Fibroblast of skin of left quadriceps (primary cell): ENCODE measurements at places on chromosomes 6 and 20.
A peak's percentile ranks its signal among the peaks of the same experiment; 100 is the strongest.

- DNase-seq = no peak
These were observed 745.1 kb upstream of the MARCKS start for GRCh38 chr6:113112086-113112485.

GRCh38 chr6:11366183-11366933 lies 133.9 kb upstream of the NEDD9 start:
- DNase-seq = no peak

DNA sequence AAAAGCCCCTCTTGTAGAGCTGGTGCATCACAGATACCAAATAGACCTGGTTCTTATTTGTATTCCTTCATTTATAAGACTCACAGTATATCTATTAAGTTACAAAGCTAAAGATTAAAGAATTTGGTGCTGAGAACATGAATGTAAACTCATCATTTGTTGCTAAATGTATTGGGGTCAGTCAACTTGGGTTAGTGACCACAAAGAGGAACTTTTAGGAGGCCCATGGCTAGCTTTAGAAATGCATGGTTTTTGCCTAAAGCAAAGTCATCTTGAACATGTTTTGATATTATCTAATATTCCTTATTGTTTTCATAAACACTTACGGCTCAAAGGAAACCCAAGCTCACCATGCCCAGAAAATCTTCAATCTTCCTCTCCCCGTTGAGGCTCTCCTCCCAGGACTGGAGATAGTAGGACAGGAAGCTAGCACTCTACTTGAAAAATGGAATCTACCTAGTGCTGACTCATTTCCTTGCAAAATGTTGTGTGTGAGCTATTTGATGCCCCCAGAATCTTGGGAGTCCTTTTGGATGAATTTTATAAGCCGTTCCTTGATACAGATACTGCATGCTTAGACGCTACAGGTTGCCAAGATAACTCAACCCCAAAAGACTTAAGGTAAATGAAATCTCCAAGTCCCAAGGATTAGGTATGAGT lies 121.4 kb downstream of the BMP2 start:
- DNase-seq = no peak

DNA sequence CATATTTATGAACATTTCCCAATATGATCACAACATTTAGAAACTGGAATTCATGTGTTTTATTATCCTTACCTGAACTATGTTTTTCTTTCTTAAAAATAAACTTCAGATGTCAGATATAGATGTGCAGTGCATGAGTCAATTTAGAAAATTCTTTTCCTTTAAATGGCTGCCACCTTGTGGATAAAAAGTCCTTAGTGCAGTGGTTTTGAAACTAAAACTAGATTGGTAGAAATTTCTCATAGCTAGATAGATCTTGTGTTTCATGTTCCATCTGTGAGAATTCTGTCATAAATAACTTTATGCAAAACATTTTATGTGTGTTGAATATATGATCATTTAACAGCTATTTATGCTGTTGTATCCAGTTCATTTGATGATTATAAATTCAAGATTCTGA lies 134.9 kb downstream of the KLHL32 start:
- peak; percentile 5 for DNase-seq

DNA sequence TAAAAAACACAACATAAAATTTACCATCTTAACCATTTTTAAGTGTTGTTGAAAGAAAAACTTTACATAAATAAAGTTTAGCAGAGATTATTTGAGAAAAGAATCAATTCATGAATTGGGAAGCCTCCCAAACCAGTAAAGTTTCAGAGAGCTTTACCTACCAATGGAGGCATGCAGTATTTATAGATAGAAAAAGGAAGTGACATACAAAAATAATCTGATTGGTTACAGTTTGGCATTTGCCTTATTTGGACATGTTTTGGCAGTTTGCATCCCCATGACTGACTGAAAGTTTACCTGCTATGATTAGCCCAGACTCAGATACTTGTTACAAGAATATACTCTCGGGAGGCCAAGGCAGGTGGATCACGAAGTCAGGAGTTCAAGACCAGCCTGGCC lies 3.7 kb upstream of the CMTR1 start:
- DNase-seq = no peak

DNA sequence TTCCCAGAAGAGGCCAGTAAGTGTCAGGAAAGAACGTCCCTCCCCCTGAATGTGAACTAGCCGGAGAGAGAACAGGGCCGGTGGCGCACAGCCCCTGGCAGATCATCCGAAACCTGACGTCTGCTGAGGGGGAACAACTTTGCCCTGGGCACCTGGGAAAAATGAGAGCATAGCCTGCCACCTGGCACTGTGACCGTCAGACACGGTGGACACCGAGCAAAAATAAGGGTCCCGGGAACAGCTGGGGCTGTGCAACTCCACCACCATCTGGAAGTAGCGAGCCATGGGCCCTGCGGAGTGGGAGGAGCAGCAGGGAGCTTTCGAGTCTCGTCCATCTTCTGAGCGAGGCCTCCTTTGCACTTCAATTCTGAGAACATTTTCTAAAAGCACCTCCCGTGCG lies 110.8 kb downstream of the EDN3 start:
- DNase-seq = no peak

DNA sequence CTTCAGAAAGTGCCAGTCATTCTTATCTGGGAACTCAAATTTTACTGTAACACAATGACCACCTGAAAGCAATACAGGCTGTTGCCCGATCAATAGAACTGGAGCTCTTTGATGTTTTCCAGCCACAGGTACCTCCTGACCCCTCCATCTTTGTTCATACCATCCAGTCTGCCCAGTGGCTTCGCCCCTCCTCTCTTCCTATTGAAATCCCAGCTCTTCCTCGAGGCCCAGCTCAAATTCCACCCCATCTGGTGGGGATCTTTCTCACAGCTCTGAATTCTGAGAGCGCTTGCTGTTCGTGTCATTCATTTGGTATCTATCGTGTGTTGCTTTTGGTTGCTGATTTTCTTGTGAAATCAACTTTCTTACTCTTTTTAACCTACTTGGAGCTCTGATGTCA lies 87.9 kb upstream of the CNKSR3 start:
- no peak for DNase-seq

GRCh38 chr6:164208371-164208770 lies 793.9 kb downstream of the QKI start:
- DNase-seq = no peak

DNA sequence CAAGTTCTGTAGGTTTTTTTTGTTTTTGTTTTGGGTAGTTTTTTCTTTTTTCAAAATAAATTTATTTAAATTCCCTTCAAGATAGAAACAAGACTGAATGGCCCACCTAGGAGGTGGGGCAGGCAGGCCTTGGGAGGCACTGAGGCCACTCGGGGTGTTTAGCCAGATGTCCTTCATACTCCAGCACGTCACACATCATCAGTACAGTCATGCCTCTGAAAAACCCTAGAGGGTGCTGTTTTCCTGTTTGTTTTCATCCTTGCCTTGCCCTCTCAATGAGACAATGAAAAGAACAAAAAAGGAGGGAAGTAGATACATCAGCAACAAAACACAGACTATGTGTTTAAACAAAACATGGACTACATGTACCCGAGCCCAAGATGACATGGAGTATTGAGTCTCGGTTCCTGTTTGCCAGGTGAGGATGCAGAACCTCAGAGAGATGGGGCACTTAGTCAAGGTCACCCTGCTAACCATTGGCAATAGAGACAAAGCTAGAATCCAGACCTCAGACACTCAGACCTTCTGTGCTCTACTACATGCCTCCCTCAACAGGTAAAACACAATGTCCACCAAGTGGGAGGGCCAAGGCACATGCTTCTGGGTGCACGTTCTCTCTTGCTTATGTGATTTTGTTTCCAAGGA lies 26.8 kb upstream of the CLIC5 start:
- DNase-seq = no peak

DNA sequence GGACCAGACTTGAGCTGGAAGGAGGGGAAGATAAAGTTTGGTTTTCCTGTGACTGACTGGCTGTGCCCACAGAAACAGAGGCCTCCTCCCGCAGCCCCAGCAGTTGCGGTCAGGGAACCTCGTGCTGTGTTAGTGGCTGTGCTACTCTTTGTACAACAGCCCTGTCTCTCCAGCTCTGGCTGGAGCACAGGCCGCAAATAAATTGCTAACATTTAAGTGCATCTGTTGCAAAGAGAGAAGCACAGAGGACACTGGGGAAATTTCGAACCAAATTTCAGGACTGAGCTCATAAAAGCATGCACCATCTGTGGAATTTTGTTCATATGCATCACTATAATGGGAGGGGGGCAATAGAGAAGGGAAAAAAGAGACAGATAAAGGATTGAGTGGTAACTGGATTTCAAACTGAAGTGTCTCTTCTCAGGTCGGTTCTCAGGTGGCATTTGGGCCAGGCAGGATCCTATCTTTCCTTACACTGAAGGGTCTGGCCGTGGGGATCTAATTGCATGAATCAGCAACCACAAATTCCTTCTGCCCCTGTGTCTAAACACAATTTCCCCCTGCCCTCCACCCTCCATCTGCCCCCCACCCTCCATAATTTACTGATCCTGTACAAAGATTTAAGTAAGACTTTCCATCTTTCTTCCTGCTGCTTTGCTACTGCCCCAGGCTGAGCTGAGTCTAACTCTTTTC lies 88.9 kb upstream of the ATXN1 start:
- DNase-seq = no peak

DNA sequence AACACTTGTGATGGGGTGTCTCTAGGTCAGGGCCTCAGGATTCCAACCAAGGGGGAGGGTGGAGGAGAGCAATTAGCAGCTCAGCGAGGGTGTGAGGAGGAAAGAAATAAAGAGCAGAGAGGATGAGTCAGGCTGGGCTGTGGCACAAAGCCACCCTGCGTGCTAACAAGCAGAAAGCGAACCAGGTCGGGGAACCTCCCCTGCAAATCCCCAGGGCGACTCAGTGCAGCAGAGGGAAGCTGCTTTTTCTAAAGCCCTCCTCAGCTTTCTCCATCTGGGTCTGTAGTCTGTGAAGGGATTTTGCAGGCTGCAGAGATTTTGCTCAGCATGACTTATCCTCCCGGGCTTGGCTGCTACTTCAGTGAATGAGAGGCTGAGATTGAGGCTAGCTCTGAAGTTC lies 6.6 kb upstream of the SPO11 start:
- peak; percentile 10 for DNase-seq

GRCh38 chr20:31681128-31681727 lies 41.4 kb downstream of the BCL2L1 start:
- DNase-seq = no peak

DNA sequence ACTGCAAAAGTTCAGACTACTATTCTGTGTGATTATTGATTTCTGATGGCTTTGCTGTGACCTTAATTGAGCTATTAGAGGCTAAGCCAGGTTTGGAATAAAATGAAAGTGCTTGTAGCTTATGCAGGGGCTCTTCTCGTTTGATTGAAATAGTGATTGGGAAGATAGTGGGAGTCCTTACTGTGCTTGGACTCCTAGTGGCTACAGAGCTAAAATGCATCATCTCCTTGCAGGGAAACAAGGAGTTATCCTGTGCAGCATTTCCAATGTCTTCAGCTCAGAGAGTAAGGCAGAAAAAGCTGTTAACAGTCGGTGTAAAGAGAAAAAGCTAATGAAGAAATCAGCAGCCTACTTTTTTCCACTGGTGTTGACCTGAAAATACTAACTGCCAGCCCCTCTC lies 173.5 kb downstream of the SLC35F1 start:
- DNase-seq = no peak

DNA sequence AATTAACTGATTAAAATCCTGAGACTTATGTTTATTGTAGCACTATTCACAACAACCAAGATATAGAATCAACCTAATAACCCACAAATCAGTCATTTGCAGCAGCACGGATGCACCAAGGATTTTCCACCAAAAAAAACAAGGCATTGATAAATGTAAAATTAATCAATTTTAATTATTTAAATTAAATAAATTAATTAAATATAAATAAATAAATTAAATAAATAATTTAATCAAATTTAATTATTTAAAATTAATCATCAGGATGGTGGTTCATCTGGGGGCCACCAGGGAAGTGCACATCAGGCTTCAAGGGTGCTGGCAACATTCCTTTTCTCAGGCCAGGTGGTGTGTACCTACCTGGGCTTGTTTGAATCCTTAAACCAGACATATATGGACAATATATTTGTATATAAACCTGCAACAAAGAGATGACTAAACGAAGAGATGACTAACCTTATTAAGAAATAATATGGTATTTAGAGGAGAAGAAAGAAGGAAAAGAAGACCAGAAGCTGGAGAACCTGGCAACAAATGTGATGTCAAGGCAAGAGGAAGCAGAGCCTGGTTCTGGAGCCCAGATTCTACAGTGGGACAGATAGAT lies 89.2 kb downstream of the CD164 start:
- no peak for DNase-seq

GRCh38 chr6:10453596-10453995 lies 38.7 kb upstream of the TFAP2A start:
- no peak for DNase-seq

DNA sequence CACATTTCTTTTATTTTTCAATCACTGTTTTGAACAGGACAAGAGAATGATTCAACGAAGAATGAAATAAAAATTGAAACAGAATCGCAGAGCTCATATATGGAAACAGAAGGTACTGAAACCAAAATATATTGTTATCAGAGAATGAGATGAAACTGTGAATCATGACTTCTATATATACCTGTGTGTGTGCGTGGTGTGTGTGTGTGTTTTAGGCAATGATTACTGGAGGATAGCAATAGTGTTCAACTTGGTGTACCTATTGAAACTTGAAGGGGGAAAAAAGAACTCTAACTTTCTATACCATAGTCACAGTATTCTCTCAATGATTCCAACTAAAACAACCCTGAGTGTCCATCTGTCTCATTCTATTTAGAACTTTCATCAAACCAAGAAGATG lies 586.6 kb downstream of the KIF16B start:
- DNase-seq = no peak

DNA sequence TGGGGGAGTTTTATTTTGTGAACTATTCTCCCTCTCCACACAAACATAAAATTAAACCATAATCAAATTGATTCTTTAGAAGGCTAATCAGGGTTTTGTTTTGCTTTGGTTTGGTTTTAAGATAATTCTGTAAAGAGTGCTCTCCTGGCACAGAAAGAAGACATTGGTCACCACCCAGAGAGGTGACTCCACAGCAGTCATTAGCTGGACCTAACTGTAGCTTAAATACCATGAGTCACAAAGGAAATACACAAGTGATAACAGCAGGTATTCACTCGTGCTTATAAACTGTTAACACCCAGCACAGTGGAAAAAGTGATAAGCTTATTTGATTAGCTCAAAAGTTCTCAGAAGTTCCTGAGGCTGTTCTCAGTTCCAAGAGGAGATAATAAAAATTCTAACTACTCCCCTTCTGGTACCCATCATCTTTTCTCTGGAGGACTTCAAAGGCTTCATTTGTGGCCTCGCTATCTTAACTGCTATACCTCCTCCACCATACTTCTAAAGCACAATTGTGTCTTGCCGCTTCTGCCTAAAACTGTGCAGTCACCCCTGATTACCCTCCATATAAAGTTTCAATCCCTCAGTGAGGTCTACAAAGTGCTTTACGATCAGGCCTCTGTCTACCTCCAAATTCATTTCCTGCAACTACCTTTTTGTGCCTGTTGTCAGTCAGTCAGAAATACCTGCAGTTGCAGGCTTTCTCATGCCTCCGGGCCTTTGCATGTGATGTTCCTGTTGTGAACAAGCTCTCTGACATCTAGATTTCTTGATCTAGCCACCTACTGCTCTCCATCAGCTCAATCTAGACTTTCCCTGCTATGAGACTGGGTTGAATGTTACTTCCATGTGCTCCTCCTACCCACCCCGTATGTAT lies 201.1 kb downstream of the SAMD5 start:
- no peak for DNase-seq
